Left ventricle myocardium inferior (tissue), 1 donor: ENCODE measurements at places on chromosomes 16 and 17. TPM values are rescaled to one million over a fixed set of nuclear protein-coding genes. Genes with fewer than 3 reads are reported as not detected.

- no peak for DNase-seq
Measured at GRCh38 chr16:77435272-77435820, 512 bp upstream of the ADAMTS18 start.

DNA sequence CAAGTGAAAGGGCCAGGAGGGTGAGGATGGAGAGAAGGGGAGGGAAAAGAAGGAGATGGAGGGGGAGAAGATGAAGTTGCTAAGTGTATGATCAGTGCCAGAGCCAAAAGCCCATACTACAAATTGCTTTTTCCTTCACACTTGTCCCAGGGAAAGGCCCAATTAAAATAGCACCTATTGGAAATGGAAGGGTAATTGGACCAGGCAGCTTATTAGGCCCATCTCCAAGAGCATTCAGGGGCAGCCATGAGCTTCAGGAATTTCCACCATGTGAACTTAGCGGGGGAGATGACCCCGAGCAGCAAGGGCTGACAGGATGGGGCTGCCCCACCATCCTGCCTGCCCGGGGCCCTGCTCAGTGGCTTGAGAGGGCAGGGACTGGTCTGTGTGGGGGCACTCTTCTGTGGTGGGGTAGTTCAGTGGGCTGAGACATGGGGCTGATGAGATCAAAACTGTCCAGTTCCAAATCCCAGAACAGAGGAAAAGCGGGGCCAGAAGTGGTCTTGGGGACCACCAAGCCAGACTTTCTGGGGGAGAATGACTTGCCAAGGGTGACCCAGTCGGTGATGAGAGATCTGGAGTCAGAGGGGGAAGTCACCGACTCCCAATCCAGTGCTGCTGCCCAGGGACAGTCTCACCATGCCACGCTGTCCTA lies 27.5 kb downstream of the GOSR2 start:
- DNase-seq = no peak

- no peak for DNase-seq
Measured at GRCh38 chr16:69871708-69872107, 79.4 kb upstream of the CLEC18A start.

DNA sequence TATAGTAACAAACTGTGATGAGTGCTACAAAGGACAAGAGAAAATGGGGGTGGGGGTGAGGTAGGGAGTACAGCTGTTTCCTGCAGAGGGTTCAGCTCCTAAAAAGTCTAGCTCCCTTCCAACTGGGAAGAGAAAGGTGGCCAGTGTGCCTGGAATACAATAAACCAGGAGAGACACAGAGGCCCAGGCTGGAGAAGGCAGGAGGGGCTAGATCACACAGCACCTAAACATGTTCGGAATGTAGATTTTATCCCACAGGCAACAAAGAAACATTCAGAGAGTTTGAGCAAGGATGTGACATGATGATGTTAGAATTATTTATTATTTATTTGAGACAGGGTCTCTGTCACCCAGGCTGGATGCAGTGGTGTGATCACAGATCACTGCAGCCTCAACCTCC lies 10.2 kb downstream of the TEX2 start:
- no peak for DNase-seq

DNA sequence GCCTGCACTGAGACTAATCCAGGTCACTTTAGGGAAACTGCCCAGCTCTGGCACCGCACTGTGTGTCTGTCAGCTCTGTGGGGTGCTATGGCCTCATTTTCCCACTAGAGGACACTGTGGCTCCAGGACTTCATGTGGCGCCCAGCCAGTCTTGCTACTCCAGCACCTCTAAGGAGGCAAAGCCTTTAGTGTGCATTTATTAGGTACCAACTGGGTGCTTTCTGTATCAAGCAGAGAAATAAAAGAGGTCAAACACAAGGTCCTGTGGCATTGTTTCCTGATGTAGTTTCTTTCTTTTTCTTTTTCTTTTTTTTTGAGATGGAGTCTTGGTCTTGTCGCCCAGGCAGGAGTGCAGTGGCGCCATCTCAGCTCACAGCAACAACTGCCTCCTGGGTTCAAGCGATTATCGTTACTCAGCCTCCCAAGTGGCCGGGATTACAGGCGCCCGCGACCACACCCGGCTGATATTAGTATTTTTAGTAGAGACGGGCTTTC lies 12.5 kb upstream of the RHBDL3 start:
- peak; percentile 76 for DNase-seq

- DNase-seq = no peak
Measured at GRCh38 chr17:31411707-31412285, 20.3 kb downstream of the RAB11FIP4 start.

ZNRF1 gene
- total RNA-seq = 22.3 TPM

GRCh38 chr16:81321536-81321935 lies 6.8 kb downstream of the GAN start:
- no peak for DNase-seq

- DNase-seq = no peak
Measured at GRCh38 chr16:12021578-12022253, 45.2 kb downstream of the SNX29 start.

RNF222 gene
- total RNA-seq = not detected

DNA sequence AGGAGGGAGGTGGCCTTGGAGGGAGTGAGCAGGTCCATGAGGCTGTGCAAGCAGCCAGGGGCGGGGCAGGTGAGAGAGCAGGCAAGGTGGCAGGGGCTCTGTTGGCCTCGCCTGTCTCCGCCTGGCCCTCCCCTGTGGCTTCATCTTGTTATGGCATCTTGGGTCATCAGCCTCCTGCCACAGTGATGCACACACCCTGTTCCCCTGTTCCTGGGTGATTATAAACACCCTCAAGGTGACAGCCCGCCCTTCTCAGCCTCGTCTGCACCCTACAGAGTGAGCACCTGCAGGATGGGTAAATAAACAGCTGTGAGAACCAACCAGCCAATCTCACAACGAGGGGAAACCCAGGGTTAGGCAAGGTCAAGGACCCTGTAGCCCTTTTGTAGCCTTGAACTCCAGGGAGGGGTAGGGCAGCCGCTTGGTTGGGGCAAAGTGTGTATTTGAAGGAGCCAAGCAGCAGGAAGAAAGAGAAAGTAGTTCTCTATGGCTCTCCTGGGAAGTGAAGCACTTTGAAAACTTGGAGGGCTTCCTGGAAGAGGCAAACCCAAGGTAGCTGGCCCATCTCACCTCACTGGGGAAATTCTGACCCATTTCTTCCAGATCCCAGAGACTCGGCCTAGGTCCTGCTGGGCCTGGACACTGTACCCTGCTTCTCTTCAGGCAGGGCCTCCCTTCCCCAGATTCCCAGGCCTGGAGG lies 60.6 kb downstream of the NT5M start:
- DNase-seq = no peak

DNA sequence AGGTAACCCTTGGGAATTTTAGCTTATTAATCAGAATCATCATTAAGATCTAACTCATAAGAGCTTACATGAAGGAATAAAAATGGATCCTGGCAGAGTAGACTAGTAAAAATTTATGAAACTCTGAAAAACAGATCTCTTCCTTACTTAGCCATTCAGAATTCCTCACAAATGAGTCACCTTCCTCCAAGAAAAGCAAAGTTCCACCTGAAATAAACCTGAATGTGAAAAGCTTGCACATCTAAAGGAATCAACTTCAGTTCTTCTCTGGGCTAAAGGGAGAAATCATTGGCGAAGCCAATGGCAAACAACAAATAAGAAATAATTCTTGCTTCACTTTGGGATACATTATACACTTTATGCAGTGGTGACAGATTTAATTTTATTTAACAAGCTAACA lies 22.7 kb downstream of the MYO1D start:
- no peak for DNase-seq

DNA sequence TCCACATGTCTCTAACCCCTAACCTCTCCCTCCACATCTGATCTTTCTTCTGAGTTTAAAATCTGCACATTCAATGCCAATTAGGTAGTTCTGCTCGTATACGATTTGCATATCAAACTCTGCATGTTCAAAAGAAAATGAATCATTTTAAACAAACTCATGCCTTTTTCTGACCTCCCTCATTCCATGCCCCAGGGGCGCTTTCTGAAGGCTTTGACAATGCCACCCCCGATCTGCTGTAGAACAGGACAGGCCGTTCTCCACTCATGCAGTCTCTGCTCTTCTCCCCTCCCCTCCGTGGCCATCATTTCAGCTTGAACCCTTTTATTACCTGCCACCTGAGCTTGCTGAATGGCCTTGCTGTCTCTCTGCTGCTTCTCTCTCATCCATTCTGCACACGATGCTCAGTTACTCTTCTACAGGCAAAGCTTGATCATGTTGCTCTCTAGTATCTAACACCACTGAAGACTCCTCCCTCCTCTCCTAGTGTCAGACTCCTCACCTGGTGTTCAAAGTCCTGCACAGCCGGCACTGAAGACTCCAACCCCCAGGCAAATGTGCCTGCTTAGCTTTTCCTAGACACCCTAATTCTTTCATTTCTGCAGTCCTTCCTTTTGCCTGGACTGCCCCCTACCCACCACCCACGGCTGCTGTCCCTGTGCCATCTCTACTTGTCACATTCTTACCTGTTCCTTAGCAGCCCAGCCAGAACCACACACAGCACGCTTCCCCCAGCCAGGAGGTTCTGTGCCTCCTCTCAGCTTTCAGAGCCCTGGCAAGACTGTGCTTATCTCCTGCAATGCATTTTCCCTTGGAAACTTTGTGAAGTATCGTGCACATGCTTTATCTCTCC lies 6.2 kb downstream of the TMEM238L start:
- no peak for DNase-seq

TEX19 gene
- not detected for total RNA-seq

DNA sequence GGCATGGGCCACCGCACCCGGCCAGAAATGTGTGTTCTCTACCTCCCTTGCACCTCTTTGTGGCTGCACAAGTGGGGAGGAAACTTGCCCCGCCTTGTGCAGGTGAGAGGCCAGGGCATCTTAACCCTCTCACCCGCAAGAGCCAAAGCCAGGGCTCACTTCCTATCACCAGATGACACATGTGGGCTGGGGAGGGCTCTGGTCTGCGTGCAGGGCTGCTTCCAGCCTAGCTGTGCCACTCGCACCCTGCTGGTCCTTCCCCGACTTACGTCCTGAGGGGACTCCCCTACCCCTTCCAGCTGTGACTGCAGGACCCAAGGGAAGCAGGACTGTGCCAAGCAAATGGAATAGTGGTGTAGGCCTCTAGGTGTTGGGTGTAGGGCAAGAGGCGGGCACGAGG lies 6.9 kb downstream of the MIEF2 start:
- no peak for DNase-seq
